Kidney (tissue), 22 donors: ENCODE measurements at places on chromosomes 2 and 18. TPM values are rescaled to one million over a fixed set of nuclear protein-coding genes. Genes with fewer than 3 reads are reported as not detected.

DNA sequence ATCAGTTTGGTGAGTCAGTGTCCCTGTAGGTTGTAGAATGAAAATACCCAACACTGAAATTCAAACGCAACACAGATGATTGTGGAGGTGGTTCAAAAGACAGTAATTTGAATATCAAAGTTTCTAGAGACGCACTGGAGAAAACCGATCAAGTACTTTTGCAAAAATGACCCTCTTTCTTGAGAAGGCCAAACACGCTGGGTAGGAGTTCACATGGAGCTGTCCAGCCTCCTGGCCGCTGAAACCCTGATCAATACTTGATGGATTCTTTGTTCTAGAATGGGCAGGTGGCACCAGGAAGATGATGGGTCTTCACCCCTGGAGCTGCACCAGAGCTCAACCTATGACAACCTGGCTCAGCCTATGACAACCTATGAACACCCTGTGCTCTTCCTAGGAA lies 39.7 kb upstream of the UBE2F start:
- H3K4me1 ChIP-seq = no peaks in the 10 kb centered on the region
- no peaks in the 10 kb centered on the region for H3K27me3 ChIP-seq

DNA sequence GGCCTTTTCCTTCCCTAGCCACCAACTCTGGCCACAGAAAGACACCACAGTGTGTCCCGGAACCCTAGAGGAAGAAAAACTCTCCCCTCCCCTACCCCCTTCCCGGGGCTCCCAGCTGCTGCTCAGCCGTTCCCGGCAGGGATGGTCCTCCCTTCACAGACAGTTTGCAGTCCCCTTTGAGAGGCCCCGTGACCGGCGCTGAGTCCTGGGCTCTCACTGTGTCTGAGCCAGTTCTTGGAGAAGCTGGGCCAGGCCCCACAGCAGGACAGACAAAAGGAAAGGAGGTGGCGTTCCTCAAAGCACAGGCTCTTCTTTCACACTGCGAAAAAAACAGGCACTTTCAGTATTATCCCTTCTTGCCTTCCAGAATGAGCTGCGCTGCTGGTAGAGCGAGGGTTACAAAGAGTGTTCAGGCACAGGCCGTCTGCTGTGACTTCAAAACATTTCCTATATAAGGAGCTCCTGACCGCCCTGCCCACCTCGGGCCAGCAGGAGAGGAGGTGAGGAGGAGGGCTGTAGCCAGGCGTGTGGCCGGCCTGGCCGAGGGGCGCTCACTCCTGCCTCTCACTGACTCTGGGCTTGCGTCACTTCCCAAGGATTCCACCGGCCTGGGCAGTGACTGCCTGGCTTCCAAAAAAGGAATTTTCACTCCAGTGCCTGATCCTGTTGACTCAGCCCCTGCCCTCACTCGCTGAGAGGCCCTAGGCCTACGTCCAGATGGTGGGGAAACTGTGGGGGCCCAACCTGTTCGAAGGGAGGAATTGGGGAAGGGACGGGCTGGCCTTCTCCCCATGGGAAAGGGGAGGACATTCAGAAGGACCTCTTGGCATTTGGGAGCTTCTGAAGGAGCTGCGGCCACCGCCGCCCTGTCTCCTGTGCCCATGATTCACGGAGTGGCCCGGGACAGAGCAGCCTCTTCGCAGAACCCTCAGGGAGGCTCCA lies 24.9 kb downstream of the CIDEA start:
- peak overlapping the region; percentile 46 for H3K4me3 ChIP-seq
- H3K27me3 ChIP-seq = no peaks in the 10 kb centered on the region

DNA sequence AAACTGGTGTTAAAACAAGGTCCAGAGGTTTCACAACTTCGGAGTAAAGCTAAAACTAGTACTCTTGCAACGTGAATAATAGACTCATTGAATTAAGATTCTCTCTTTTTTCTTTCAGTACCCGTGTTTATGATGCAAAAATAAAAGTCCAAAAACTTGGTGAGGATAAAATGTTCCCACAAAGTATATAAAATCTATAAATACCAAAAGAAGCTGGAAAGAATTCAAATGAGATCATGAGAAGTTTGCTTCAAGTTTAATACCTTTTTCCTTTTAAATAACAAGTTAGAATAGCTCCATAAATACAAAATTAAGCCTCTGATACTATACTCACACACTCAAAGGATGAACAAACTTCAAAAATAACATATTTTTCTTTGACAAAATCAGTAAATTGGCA lies 34.0 kb downstream of the METTL4 start:
- H3K4me3 ChIP-seq = no peak overlapping the region
- no peaks in the 10 kb centered on the region for H3K4me1 ChIP-seq
- H3K36me3 ChIP-seq = no peaks in the 10 kb centered on the region
- no peaks in the 10 kb centered on the region for H3K27me3 ChIP-seq

- H3K27ac ChIP-seq = no peak overlapping the region
- H3K4me3 ChIP-seq = no peak overlapping the region
- DNase-seq = no peak
- no peaks in the 10 kb centered on the region for H3K27me3 ChIP-seq
- H3K4me1 ChIP-seq = no peaks in the 10 kb centered on the region
These were observed 77.5 kb downstream of the OSBPL6 start for GRCh38 chr2:178271629-178272333.

DNA sequence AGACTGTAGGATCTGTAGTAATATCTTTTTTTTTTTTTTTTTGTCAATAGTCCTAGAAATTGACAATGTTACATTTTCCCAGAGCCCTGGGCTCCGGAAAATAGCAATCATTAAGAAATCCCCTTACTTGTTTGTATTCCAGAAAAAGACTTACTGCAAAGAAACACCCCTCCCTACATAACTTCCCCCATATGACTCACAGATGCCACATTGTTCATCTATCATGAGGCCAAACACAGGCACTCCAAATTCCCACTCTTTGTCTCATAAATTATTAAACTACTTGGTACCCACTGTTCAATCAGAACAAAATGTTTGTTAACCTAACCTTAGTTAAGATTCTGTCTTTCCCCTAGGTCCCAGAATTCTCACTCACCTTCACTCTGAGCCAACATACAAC lies 53.5 kb downstream of the TEX51 start:
- H3K36me3 ChIP-seq = no peaks in the 10 kb centered on the region
- no peaks in the 10 kb centered on the region for H3K27me3 ChIP-seq

CFAP65 gene
- 2.0 TPM for total RNA-seq

RNMT gene
- total RNA-seq = 32.4 TPM

RBM43 gene
- total RNA-seq = 13.6 TPM

ANO7 gene
- 1.9 TPM for total RNA-seq

CTLA4 gene
- total RNA-seq = 2.0 TPM

MAL gene
- total RNA-seq = 477 TPM
